Panc1 (cell line): ENCODE measurements at places on chromosomes 3 and 15.

DNA sequence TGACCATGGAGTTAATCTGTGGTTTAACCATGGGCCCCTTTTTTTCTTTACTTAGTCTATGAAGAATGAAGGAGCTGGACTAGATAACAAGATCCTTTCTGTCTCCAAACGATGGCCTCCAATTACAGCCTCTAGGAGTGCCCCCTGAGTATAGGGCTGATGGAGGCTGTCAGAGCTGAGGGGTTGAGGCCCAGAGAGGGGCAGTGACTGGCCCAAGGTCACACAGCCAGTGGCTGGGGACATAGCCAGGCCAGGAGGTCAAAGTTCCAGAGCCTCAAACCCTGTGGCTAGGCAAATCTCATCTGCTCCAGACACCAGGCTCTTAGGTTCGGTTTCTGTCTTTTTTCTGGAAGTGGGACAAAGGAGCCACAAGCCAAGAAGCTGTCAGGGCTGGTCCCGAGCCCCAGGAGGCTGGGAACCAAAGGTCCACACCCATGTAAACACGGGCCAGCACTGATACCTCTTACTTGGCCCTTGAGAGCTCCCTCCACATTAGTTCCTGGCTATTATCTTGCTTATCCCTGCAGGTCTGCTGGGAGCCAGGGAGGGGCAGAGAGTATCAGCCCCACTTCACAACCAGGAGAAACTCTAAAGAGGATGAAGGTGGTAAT lies 10.3 kb downstream of the RHOV start:
- DNase-seq: no peak

DNA sequence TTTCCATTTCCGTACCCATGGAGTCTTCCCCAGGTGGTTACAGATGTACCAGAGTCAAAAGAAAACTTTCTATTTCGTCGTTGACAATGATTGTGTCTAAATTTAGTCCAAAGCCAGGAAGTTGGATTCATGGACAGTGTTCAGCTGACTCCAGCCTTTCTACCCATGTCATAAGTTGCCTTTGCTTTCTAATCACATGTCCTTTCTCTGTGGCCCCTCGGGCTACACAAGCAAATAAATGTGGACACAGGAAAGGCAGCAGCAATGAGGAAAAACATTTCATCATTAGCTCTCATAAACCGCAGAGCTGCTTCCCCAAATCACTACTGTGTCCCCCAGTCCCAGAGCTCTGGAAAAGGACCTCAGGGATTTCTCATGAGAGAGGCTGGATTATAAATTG lies 82.0 kb downstream of the USF3 start:
- DNase-seq: no peak

GRCh38 chr3:194140520-194141414 lies 4.8 kb downstream of the HES1 start:
- DNase-seq: no peak

GRCh38 chr3:31353166-31353565 lies 179.6 kb upstream of the STT3B start:
- no peak for DNase-seq

- no peak for DNase-seq
Measured at GRCh38 chr15:38564557-38565286, at the start of gene RASGRP1. Gene RASGRP1 (minus strand): TSS chr15:38564814. CDS start chr15:38564628, 186 bp downstream.

DNA sequence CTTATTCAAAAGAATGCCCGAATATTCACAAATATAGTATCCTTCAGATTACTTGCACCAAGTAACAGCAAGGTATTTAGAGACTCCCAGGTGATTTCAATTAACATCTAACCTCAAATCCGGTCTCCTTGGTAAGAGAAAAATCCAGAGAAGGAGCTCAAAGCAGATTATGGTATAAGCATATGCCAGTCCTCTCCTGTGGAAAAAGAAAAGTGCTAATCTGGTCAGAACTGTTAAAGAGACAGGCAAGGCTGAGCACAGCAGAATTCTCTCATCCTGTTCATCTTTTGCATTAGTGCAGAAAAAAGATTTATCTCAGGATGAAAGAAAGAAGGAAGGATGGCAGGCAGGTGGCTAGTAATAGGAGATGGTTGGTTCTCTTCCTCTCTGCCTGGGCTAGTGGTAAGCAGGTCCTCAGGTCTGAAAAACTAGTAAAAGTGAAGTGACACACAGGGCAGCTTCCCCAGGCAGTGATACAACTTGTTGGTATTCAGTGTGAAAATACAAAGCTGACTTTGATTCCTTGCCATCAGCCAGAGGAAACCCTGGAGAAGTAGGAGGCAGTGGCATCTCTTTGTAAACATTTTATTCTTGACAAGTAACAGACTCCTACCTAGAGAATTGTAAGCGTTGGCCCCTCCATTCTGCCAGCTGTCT lies 14.2 kb downstream of the ATXN7 start:
- no peak for DNase-seq

DNA sequence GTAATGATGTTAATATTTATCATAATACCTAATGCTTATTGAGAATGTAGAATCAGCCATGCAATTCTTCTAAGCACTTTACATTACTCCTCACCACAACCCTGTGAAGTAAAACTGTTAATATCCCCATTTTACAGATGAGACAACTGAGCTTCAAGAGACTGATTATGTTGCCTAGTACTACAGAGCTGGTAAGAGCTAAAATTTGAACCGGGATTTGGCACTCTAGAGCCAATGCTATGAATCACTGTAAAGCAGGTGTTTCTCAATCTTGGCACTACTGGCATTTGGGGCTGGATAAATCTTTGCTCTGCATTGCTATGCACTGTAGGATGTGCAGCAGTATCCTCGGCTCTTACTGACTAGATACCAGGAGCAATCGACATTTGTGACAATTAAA lies 367.7 kb downstream of the MAGI1 start:
- DNase-seq: no peak

DNA sequence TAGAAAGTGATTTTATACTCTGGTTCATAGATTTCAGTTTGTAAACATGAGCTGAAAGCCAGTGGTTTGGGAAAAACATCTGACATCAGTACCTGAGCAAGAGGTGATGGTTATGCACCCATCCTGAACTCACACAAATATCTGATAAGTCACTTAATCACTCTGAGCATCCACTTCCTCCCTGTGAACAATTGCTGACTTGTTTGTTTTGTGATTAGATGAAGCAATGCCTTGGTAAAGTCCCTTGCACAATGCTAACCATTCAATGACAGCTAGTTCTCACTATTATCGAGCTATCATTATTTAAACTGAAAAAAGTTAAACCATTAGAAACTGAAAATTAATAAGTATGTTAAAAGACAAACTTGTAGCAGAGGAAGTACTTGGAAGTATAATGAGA lies 303.0 kb downstream of the PLOD2 start:
- no peak for DNase-seq

DNA sequence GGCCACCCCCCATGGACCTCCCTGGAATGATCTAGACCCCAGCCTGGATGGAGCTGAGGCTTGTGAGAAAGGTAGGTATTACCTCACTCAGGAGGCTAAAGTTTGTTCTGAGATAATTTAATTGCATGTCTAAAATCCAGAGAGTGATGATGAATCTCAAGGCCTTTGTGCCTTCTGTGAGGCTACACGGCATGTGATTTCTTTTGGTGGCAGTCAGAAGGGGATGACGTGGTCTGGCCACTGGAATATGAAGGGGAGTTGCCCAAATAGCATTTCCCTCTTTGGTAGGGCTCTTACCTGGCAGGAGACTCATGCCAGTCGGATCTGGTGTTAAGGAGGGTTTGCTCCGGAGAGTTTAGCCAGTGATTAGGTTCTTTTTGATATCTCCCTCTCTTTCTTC lies 2.5 kb downstream of the BAHD1 start:
- no peak for DNase-seq

DNA sequence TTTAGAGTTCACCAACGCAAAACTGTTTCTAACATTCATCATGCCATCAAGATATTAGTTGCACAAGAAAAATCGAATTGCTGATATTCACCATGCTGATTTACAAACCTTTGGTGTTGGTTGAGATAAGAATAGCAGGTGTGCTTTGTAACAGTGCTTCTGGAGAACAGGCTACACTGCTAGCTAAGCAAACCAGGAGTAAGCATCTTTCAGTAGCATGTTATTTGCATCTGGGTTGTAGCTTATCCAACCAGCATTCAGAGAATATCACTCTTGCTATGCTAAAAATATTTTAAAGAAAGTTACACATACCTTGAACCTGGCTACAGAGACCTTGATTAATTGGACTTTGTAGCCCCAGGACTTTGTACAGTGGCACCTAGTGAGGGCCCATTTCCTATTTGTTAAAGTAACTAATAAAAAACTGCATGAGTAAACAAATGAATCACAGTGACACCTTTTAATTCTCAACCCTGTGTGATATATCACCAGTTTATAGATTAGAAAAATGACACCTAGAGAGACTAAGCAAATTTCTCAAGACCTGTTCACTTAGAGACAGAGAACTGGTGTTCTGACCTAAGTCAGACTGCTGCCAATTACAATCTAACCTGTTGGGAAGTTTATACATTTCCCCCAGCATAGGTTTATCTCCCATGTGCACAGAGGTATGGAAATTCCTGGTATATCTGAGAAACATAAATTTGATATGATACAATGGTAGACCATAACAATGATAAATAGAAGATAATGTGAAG lies 435.5 kb upstream of the TGFBR2 start:
- no peak for DNase-seq

DNA sequence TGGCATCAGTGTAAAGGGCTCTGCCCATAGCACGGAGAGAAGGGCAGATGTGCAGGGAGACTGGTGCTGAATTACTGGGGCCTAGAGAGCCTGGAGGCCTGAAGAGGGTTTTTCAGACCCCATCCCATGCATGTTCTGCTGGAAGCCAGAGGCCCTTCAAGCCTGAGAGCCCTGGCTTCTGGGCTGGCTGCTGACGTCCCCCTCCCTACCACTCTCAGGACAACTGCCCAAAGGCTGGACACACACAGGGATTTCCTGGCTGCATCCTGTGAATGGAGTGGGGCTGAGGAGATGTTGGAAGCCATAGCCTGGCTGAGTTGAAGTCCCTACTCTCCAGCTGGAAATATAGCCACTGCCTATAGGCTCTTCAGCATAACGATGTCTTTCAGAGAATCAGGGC lies 16.9 kb upstream of the DOCK3 start:
- no peak for DNase-seq

- DNase-seq: no peak
Measured at GRCh38 chr15:101090428-101090790, 161.4 kb downstream of the CHSY1 start.

DNA sequence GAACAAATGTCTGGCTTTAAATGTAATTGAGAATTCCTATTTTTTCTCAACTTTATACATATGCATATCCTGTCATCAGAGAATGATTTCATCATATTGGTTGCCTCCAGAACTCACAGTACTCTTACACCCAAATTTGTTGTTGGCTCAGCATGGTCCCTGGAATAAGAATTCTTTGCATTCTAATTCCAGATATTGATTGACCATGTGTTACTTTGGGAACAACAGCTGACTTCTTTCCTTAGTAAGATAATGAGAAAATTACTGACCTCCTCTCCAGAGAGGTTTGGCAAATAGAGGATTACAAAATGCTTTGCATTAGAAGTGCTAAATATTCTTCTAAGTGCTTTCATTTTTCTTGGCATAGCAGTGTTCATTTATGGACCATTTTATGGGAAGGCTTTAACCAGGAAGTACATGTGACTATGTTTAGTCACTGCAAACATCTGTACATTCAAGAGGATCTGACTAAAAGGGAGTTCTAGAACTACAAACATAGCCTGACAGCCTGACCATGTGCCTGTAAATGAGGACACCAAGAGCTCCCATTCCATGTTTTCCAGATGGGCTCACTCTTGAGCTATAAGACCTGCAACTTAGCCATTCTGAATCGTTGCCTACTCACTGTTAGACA lies 391.6 kb upstream of the DPPA4 start:
- no peak for DNase-seq

GRCh38 chr3:126025116-126025729 lies 56.2 kb downstream of the ROPN1B start:
- no peak for DNase-seq

DNA sequence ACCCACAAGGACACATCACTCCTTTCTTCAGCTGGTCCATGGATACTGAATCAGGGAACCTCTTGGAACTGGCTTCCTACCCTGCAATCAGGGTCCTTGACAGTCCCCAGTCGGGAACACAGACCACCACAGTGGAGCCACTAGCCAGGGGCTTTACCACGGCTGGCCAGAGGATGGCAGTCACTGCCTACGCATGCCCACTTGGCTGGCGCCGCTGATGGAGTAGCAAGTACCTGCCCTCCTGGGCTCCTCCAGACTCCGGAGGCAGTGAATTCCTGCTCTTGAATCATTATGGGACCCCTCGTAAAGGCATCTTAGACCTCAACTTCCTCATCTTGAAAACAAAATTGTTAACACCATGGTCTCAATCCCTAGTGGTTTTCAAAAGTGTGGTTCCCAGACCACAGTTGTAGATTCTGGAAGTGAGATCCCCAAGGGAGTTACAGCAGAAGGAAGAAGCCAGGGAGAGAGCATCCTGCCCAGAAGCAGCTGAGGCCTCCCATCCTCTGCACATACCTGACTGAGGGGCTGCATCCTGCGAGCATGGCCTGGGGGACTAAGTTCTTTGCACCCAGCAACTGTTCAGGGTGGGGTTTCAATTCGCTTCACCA lies 9.1 kb upstream of the SKIC8 start:
- peak; percentile 46 for DNase-seq

- no peak for DNase-seq
Measured at GRCh38 chr15:43107751-43108150, 1.9 kb upstream of the UBR1 start.

- no peak for DNase-seq
Measured at GRCh38 chr3:37329465-37329864, 155.1 kb upstream of the LRRFIP2 start.

GRCh38 chr3:127256138-127256537 lies 31.7 kb downstream of the PRR20G start:
- DNase-seq: no peak

- DNase-seq: no peak
Measured at GRCh38 chr15:69090197-69090948, 70.1 kb upstream of the GLCE start.

DNA sequence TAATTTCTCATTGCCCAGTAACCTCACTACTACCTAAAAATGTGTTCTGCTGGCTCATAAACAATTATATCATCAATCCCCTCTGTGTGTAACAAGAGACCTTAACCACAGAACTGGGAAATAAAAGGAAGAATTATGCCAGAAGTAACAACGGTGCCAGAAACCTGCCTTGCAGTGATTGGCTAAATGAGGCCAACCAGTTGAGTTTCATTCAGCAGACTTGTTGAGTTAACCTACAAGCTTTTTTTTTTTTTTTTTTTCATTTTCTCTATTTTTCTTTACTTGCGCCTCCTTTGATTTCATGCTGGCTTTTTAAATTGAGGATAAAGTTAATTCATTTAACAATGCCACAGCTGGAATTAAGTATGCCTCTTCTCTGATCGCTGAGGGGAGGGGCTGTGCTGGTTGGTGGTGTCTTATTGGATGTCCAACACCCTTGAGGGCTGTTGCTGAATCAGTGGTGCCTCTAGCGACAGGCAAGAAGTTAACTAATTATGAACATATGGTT lies 30.0 kb upstream of the GMNC start:
- DNase-seq: no peak
